ENCODE measurements at places on chromosomes 3 and 15.

DNA sequence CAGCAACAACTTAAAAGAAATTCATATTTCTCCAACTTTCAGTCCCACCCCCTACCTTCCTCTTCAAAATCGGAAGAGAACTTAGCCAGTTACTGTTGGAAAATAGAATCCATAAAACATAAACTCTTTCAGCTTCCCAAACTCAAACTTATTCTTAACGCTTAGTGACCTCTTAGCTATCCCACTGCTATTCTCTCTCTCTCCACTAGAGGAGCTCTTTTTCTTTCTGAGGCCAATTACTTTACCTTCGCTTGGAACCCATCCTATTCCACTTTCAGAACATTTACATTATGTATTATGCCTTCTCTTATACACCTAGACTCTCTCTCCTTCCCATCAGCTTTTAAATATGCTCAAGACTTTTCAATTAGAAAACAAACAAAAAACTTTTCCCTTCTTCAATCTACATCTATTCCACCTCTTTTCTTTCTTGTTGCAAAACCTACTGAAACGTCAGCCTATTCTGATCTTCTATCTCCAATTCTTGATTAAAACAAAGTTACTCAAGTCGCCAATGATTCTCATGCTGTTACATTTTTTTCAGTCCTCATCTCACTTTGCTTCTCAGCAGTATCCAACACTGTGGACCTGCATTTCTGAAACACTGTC is 13.4 kb upstream of the GHSR start:
- DNase-seq = peak; percentile 65

- DNase-seq = no peak
Measured at GRCh38 chr3:197422506-197422905, 124.1 kb upstream of the DLG1 start.

DNA sequence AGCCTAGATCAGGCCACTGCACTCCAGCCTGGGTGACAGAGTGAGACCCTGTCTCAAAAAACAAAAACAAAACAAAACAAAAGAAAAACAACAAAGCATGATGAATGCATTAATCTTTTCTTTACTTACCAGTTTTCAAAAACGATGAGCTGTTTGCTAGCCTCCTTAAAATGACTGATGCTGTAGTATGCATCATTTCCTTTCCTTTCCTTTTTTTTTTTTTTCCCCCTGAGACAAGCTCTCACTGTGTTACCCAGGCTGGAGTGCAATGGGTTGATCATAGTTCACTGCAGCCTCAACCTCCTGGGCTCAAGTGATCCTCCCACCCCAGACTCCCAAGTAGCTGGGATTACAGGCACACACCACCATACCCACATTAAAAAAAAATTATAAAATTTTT is 202.0 kb downstream of the ADAMTSL3 start:
- DNase-seq = no peak

DNA sequence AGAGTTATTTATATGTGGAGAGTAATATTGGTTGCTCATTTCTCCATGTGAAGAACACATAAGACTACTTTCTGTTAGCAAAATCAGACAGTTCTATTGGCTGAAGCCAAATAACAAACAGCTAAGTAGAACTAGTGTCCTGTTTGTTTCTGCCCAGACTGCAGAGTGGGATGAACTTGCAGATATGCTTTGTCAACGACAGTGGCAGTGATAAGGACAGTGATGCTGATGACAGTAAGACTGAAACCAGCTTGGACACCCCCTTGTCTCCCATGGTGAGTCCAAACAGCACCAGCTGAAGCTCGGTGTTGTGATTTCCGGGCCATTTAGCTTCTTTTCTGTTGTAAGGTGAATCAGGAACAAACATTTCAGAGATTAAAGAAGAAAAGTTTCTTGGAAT is 102.6 kb upstream of the IL12A start:
- DNase-seq = no peak

GRCh38 chr3:31051226-31051625 is 156.8 kb upstream of the GADL1 start:
- DNase-seq = no peak

DNA sequence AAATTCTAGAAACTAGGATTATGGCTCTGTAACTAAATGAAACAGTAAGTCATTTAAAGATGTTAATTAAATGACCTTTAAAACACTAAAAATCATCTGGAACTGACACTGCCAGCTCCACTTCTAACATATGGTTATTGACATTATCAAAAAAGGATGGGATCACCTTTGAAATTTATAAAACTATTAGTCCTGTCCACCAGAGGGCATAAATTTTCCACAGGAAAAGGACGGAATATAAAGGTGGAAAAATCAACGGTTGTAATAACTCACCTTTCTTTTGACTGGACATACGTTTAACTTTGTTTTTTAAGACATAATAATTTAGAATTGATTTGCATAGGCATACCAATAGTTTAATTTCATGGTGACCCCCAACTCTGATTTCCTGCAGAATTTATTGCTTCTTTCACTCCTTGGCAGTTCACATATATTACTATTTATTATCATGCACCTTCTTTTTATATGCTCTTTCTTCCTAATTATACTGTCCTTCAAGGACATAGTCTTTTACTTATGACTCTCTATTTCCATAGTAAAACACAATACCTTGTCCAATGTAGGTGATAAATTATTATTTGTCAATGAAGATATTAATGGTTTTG is 345.7 kb downstream of the CADM2 start:
- peak; percentile 13 for DNase-seq

GRCh38 chr3:45968149-45968548 is 24.9 kb downstream of the CXCR6 start:
- DNase-seq = no peak

GRCh38 chr3:103894162-103894822 is 1459.5 kb downstream of the ZPLD1 start:
- no peak for DNase-seq

DNA sequence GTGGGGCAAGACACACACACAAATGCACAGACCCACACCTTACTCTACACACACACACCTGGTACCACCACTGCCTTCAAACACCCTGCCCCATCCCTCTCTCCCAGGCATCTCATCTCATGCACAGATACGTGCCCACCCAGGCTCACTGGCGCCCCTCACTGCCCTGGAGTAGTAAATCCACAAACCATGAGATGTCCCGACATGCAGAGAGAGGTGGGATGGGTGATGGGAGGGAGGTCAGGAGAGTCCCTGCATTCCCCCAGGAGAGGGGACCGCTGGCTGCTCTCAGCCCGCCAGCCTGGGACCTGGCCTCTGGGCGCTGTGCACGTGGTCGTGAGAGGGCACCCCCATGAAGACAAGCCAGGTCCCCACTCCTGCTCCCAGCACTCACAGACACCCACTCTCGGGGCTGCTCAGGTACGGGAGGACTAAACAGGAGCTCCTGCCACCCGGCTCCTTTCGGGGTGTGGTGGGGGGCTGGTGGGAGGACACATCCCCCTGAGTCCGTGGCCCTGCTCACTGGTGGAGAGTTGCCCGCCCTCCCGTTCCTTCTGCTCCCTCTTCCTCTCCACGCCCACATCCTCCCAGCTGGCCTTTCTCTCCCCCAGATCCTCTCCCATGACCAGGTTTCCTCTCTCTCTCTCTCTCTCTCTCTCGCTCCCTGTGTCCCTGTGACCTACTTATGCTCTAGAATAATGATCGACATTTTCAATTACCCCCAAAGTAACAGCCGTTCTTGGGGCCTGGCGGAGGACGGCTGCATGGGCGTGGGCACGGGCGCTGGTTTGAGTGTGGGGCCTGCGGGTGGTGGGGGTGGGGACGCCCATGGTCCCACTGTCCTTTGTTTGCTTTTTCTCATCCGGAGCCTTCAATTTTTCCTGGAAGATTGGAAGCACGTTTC is 18.9 kb upstream of the CSPG4 start:
- no peak for DNase-seq

- no peak for DNase-seq
Measured at GRCh38 chr3:8627201-8627940, 17.2 kb downstream of the SSUH2 start.

DNA sequence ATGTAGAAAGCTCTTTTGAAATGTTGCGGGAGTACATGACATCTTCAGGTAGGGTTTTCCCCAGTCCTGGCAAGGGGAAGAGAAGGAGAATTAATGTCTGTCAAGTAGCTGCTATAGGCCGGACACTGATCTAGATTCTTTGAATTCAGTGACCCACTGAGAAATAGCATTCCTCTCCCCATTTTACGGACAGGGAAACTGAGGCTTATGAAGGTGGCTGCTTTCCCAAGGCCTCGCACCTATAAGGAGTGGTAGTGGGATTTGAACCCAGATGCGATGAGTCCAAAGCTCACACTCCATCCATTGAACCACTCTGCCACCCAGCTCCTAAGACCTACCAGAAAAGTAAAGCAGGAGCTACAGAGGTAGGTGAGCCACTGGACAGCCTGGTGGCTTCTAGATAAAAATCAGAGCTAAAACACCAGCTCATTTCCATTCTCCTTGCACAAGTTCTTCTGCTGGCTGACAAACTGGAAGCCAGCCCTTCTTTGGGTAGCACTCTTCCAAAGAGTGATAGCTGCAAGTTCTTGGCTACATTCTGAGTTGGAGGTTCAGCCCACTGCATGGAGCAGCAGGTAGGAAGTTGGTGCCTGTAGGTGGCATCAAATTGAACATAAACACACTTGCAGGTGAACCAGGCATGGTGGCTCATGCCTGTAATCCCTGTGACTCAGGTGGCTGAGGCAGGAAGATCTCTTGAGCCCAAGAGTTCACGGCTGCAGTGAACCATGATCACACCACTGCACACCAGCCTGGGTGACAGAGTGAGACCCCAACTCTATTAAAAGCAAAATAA is 22.0 kb downstream of the ZNF710 start:
- DNase-seq = no peak

- no peak for DNase-seq
Measured at GRCh38 chr15:99340347-99340746, 89.1 kb downstream of the LRRC28 start.

- no peak for DNase-seq
Measured at GRCh38 chr3:49397470-49397869, 14.3 kb downstream of the RHOA start.

GRCh38 chr15:65020419-65020818 is 9.0 kb downstream of the MTFMT start:
- no peak for DNase-seq

DNA sequence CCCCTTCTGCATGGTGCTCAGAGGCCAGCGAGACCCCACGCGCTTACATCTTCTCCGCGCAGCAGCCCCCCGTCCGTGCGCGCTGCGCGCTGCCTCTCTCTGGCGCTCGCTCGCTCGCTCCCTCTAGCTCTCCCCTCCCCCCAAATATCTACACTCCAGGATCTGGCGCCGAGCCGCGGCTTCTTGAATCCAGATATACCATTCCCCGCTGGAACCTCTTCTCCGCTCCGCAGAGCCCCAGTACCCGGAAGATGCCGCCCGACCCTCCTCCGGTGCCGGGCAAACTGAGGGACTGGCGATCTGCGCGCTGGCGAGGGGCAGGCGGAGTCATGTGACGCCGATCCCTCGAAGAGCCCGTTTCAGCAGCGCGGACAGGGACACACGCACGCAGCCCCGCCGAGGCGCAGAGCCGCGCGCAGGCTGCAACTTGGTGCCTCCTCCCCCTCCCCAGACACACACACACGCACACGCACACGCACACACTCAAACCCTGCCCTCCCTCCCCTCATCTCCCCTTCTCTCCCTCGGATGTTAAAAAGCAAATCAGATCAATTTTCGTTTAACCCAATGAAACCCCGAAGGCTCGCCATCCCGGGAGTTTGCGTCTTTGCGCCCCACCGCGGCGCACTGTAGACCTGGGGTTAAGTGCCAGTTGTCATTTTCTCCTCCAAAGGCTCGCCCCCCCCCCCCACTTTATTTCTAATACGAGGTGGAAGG is at the start of gene RASGRF1:
TSS of gene RASGRF1 (minus strand) at position 294 of the 717 bp plus-strand sequence. CDS start at position 12, 282 bp downstream.
- DNase-seq = no peak

DNA sequence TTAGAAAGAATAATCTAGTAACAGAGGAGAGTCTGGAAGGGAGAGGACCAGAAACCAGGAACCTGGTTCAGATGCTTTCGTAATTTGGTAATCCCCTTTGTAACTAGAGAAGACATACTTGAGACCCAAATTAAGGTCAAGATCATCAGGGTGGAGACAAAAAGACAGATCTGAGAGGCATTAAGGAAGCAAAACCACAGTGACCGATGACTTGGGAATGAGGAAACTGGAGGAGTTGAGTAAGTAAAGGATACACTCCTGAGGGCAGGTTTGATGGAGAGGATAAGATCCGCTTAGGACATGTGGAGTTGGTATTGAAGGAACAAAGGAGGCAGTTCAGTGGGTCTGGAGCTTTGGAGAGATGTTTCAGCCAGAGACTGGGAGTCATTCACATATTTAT is 23.6 kb upstream of the BCL2A1 start:
- DNase-seq = peak; percentile 41

- no peak for DNase-seq
Measured at GRCh38 chr15:31857194-31857593, 173.1 kb upstream of the CHRNA7 start.

- no peak for DNase-seq
Measured at GRCh38 chr15:41941644-41942415, 30.5 kb downstream of the EHD4 start.

DNA sequence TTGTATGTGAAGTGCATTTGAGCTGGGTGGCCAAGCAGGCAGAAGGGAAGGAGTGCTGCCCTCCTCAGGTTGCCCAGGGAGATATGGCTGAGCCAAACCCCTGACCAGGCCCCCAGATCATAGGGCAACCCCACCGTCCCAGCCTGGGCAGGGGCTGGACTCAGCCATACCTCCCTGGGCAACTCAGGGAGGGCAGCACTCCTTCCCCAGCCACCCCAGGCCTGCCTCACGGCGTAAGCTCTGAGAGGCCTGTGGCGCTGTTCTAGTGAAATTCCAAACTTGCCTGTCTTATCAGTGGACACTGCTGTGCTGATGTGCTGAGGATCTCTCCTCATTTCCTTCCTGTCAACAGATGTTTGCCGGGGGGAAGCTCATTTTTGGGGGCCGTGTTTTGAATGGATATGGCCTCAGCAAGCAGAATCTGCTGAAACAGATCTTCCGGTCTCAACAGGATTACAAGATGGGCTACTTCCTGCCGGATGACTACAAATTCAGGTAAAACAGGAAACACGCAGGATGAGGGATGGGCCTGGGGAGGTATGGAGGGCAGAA is 57.6 kb upstream of the FGD5 start:
- no peak for DNase-seq

- DNase-seq = peak; percentile 43
Measured at GRCh38 chr3:184380185-184380626, 352 bp downstream of the CHRD start.

GRCh38 chr3:161215185-161215584 is 5.9 kb upstream of the NMD3 start:
- no peak for DNase-seq

GRCh38 chr3:39268549-39268900 is 11.3 kb downstream of the CX3CR1 start:
- no peak for DNase-seq

DNA sequence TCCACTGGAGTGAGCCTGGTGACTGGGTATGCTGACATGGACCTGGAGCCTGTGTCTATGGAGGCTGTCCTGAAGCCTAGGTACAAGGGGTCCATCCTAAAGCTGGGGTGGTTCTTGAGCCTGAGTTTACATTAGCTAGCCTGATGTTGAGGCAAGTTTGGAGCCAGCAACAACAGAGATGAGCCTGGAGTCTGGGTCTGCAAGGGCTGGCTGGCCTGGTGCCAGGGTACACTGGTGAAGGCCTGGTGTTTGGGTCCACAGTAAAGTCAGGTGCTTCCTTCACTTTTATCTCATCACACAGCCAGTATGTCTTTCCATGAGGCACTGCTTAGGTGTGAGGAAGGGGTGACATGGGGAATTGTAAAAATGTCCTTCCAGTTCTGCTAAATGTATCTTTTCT is 49.5 kb downstream of the TP63 start:
- no peak for DNase-seq
